ENCODE measurements at places on chromosomes 16 and 17.

DNA sequence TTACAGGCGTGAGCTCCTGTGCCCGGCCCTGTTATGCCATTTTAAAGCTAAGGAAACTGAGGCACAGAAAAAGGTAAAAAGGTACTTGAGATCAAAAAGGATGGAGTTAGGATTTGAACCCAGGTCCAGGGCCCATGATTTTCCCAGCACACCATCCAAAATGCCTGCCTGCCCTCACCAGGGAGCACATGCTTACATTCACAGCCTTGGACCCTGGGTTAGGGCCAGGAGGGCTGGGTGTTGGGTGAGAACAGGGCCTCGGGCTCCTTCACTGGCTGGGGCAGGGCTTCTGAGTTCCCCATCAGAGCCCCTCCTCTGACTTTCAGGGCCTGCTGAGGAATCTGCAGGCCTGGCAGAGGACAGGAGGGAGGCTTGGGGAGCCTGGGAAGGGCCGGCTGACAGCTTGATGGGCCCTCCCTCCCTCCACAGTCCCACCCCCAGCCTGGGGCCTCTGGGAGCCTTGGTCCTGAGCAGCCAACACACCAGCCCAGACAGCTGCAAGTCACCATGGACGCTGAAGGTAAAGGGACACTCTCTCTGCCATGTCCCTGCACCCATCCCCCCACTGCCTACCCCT lies at the start of gene QPRT:
Gene QPRT (plus strand): TSS at position 490 of the 577 bp plus-strand sequence. CDS start 18 bp downstream, at position 508.
- DNase-seq: peak; percentile 51

DNA sequence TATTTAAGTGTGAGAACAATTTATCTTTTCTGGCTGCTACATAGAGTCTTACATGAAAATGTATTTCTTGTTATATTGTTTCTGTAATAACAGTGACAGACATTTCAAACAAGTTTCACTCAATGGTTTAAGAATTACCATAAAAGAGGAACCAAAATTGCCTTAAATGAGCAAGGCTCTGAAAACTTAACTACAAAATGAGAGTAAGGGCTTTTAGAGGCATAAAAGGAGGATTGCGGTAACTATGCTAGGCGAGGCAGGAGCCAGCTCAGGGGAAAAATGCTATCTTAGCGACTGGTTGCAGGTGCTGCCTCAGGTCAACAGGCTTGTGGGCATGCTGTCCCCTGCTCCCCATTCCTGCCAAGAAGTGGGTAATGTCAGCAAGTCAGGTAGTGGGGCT lies 81.7 kb upstream of the MSI2 start:
- no peak for DNase-seq

DNA sequence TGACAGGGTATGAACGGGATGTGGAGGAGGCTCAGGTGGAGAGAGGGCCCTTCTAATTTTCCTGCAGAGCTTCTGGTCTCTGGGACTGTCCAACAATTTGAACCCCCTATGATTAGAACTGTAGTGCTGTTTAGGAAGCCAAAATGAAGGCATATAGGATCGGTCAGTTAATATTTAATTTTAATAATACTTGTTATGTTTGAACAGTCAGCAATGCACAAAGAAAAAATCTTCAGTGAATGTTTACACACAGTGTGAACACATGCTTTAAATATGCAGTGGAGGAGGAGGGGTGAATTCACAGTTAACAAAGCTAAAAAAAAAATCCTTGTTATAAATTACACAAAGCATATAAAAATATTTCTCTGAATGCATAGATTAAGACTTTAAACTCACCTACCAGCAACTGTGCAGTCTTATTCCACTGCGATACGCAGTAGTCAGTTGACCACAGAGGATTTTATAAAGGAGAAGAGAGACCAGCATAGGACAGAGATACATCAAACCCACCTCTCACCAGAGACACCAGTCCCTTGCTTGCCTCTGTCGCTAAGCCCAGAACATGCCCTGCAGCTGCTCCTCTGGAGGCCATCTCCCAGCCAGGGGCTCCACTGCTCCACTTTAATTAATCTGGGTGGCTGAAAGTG lies 14.6 kb downstream of the ANKRD40 start:
- DNase-seq: no peak

DNA sequence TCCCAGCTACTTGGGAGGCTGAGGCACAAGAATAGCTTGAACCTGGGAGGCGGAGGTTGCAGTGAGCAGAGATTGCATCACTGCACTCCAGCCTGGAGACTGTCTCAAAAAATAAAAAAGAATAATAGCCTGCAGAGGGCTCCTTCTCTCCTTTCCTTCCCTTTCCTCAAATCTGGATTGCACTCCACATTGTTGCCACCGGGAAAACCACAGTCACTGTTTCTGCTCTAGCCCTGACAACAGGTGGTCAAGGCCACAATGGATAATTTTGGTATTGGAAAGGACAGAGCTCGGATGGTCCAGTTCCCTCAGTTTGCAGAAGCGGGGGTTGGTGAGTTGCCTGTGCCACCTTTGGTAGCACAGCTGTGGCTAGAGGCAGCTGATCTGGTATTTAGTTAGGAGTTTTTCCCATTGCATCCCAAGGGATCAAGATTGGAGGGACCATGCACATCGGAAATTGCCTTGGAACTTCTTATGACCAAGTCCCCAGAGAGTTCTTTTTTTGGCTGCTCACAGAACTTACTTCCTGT lies 44.7 kb upstream of the PRSS54 start:
- no peak for DNase-seq

DNA sequence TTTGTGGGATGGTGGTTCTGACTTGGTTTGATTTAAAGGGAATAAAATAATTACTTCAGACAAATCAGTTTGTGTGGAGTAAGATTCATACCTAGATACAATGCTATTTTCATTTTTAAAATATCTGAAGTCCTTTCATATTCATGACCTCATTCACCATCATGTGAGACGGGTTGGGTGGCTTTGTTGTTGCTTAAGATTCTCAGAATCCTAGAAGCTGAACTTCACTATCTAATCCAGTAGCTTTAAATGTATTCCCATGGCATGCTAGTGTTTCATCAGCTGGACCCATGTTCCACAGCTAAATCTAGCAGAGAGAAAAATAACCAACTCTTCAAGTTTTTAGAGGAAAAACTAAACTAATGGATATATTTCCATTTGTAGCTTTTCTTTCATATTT lies 2.7 kb upstream of the AMFR start:
- no peak for DNase-seq

- DNase-seq: no peak
These were observed 588 bp downstream of the METTL16 start for GRCh38 chr17:2511138-2511461.

DNA sequence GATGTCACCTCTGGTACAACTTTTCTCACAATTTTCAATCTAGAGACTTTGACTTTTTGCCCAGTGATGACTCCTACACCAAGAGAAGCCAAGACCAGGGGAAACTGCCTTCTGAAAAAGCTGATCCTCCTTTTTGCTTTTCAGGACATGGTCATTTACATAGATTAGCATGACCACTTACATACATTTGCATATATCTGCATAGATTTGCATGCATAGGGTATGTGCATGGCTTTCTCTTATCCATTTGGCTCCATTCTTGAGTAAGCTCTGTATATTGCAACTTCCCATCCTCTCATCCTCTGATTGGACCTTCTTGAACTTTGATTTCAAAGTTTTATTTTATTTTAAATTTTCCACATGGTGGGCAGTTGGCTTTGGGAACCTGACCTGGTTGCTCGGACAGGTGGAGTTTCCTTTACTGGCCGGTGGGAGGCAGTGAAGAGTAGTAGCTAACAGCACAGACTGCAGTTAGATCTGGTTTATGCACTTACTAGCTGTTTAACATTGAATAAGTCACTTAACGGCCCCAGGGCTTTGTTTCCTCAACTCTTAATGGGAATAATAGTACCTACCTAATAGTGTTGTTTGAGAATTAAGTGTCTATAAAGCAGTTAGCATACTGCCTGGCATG lies 92.9 kb downstream of the GPR139 start:
- no peak for DNase-seq

Measured in COLO829 (cell line).